Stimulated activated CD8-positive, alpha-beta memory T cell treated with anti-CD3 and anti-CD28 coated beads, Interleukin-4, amount 100 ng/mL, for 4 hours (primary cell): ENCODE measurements at places on chromosomes 7 and 10.

DNA sequence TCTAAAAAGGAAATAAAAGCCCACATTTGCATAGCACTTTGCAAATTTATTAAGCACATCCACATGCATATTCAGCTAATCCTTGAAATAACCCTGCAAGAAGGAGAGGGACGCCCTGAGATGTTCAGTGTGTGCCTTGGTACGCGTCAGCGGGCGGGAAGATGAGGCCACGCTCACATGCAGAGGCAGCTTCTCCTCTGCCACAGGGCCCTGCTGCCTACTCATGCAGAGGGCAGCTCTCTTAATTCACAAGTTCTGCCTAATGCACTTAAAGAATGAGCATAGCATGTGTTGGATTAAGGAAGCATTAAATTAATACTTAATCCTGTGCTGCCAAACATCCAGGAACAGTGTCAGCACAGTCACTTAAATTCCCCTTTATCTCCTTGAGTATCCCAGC, 132.3 kb downstream of the HECW1 start:
- no peak for DNase-seq

- DNase-seq, result no peak
Measured at GRCh38 chr10:132453470-132453861, 56.5 kb downstream of the PWWP2B start.

DNA sequence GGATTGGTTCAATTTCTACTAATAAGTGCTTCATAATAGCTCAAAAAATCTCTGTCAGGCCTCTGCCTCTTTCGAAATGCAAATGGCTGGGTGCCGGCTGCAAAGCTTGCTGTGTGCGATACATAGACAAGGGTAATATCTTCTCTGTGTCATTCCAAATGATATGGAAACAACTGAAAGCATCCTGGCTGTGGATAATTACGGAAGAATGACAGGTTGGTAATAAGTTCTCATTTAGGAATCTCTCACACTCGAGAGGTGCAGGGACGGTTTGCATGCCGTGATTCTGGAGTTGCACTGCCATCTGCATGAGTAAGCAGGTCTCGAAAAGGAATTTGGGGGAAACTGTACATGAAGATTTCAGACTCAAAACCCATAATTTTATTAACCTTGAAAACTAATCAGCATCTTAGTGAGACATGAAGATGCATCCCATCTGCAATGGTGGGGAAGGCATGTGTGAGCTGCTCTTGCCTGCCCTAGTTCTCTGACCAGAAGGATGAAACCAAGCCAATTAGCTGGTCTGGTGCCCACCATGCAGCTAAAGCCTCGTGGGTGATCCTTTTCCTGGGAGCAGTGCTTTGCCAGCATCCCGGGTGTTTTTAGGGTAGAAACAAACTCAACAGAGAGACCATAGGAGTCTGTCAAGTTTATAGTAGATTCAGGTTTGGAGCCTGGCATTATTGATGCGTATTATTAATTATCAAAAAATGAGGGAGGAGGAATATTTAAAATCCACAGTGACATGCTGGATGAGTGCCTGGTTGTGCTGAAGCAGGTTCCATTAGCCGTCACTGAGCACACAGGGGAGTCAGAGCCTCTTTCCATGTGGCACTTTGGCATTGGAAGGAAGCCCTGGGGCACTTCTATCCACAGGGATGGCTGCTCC, 503.6 kb upstream of the MGMT start:
- DNase-seq, result no peak

DNA sequence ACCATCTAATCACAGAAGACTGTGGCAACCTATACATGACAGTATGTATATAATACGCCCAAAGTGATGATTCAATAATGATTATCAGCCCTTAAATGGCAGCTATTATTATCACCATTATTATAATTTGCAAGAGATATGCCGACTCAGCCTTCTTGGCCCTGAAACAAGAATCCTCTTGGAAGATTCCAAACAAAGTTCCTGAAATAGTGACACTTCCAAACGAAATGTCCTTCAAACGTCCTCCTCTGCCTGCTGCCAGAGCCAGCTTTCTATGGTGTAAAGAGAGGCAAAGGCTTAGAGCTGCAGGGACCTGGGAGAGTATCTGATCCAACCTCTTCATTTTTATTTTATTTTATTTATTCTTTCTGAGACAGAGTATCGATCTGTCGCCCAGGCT, 36.0 kb downstream of the NRAP start:
- no peak for DNase-seq

DNA sequence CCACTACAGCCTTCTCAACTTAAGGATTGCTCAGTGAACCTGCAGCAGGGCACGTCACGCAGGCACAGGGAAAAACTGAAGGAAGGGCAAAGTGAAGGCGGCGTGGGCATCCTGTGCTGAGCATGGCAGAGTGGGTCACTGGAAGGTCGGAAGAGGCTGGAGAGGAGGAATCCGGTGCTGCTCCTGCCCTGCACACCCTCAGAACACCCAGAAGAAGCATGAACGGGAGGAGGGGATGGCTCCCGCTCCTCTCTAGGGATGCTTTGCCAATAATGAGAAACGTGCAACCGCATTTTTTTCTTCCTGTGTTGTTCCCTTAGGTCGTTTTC, 175.1 kb downstream of the TNS3 start:
- no peak for DNase-seq

DNA sequence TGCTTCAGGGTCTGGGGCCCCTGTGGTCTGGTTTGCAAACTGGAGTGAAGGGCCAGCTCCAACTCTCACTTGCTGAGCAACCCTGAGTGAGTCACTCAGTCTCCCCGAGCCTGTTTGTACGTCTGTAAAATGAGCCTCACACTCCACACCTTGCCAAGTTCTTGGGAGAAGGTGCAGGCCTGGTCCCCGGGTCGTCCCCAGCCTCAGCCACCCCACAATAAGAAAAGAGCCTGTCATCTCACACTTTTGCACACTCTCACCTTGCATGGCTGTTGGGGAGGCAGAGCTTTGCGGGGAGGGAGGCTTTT, 5.2 kb downstream of the GRIFIN start:
- DNase-seq, result no peak
